ENCODE measurements at places on chromosomes 1 and 21.

DNA sequence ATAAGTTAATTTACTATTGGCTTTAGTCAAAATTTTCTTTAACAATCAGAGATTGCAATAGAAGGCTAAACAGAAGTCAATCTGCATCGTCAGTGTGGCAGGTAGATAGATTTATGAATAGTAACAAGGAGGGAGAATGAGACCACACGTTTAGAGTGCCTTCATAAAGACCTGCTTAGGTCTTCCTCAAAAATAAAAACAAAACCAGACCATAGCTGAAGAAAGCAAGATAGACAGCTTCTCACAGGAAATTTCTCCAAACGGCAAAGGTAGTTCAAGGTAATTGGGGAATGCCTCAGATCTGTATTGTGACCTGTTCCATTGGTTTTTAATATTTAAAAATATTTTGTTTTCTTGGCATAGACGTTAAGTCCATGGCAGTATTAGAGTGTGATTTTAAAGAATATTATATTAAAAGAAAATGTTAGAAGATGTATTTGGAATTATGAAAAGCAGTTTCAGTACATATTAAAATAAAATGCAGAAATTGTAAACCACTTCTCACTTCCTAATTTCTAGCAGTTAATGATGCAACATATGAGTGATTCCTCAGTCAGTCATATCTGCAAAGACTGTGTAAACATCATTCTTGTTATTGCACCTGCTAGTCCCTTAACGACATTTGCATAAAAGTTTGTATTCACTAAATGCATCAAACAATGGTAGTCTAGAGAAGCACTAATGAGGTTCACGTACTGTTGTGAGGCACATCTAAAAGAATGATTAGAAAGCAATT is 278.0 kb downstream of the HLX start:
- DNase-seq = no peak

DNA sequence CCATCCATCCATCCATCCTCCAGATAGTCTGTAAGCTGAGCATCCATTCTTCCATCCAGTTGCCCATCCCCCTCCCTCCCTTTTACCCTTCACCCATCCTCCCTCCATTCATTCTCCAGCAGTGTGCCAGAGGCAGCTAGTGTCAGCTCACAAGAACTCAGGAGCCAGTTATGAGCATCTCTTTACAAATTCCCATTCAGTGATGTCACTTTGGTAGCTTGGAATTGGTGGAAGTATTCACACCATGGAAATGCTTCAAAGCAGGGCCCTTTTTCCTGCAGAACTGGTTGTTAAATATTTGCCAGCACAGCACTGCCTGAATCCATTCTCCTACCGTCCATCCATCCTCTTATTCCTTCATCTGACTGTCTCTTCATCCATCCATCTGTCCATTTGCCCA is 72.5 kb downstream of the ARHGEF10L start:
- DNase-seq = no peak

DNA sequence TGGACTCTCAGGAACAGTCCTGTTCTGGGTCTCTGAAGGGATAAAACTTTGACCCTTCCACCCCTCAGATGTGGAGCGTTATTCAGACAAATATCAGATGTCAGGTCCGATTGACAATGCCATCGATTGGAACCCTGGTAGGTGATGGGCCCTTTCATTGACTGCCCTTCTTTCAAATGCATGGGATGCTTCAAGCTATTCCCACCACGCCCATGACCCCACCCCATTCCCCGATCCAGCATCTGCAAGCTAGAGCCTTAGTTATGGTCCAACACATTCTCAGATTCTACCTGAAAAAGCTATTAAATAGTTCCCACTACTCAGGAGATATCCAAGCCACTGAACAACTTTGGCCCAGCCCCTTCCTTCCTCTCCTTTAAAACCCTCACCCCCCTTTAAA is 12.5 kb downstream of the POLR3GL start:
- DNase-seq = no peak

DNA sequence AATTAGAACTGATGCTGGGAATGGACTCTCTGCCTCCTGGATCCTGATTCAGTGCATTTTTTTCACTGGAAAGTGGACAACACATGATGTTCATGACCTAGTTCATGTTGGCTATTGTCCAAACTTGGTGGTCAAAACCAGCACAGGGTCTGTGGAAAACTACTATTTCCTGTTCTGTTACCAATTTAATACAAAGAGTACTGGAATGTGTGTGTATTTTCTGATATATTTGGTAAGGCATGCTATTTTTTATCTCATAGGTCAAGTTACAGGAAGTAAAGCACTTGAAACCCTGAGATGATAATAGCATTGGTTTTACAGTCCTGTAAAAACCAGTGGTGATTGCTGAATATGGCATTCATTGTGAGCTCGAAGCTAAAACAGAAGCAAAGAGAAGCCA is 89.9 kb downstream of the SGIP1 start:
- no peak for DNase-seq

DNA sequence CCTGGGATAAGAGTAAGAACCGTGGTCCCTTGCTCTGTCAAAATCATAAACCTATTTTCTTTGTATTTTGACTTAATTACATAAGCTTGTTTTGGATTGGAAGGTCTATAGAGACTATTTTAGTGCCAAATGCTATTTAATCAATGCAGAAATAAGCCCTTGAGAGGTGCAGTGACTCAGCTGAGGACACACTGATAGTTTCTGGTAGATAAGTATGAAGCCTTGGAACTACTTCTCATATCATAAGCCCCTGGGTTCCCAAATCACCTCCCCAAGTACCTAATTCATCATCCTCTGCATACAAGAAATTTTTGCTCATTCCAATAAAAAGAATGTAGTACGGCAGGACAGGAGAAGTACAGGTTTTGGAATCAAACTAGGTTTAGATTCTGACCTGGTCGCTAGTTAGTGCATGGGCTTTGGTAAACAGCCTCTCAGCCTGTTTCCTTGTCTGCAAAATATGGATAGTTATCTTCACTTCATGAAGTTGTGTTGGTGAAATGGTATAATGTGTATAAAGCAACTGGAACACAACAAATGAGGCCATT is 3.3 kb upstream of the CD55 start:
- DNase-seq = no peak

DNA sequence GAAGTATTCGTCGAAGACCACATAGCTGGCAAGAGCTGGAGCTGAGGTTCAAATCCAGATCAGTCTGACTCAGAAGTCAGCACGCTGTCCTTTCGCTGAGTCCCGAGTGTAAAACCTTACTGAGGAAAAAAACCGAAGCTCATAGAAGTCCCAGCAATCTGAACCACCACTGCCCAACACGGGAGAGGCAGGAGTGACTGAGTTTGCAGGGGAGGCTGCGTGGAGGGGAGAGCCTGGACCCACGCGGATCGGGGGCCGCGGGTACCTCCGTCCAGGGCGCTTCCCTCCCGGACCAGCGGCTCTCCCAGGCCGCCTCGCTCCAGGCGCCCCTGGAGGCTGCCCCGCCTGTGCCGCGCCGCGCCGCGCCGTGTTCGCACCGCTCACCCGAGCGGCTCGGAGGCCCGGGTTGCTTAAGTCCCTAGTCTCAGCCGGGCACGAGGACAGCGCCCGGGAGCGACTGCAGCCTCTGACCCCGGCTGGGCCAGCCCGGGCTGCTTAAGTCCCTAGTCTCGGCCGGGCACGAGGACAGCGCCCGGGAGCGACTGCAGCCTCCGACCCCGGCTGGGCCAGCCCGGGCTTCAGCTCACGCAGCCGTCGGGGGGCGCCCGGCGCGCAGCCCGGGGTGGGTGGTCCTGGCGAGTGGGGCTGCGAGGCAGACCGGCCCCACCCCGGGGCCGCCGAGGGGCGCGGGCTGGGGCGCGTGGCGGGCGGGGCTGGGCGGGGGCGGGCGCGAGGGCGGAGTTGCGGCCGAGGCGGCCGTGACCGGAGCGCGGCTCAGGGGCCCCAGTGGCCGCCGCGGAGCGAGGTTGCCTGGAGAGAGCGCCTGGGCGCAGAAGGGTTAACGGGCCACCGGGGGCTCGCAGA is at the start of gene ADAMTSL4:
ADAMTSL4 (plus strand) TSS at position 777 of the 864 bp plus-strand sequence. CDS start 2,881 bp downstream, outside the sequence.
- DNase-seq = no peak

DNA sequence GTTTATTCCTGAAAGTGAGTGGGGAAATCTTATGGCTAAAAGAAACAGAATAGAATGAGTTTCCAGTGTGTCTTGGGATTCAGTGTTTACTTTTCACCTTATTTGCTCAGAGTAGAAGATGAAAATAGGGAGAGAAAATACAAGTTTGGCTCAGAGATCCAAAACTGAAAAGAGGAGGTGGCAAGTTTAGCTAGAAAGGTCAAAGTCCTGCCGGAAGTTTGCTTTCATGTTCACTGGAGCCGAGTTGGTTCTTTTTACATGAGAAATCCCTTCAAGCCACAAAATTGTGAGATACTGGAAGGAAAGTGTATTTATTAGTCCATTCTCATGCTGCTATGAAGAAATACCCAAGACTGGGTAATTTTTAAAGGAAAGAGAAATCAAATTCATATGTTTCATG is 604.6 kb downstream of the MRPL39 start:
- no peak for DNase-seq
